ENCODE measurements at places on chromosomes 5 and 9. TPM values are rescaled to one million over a fixed set of nuclear protein-coding genes. Genes with fewer than 3 reads are reported as not detected.

NMUR2 gene
- total RNA-seq, result not detected

TMEM174 gene
- total RNA-seq, result not detected

MGAT1 gene
- total RNA-seq, result 131 TPM

ECSCR gene
- 32.3 TPM for total RNA-seq

PCDHGA2 gene
- total RNA-seq, result 13.5 TPM

EGFL7 gene
- total RNA-seq, result 242 TPM

ADAMTSL1 gene
- 61.8 TPM for total RNA-seq

- DNase-seq, result no peak
Observed at GRCh38 chr5:87361536-87362213, 51.1 kb downstream of the CCNH start.

DNA sequence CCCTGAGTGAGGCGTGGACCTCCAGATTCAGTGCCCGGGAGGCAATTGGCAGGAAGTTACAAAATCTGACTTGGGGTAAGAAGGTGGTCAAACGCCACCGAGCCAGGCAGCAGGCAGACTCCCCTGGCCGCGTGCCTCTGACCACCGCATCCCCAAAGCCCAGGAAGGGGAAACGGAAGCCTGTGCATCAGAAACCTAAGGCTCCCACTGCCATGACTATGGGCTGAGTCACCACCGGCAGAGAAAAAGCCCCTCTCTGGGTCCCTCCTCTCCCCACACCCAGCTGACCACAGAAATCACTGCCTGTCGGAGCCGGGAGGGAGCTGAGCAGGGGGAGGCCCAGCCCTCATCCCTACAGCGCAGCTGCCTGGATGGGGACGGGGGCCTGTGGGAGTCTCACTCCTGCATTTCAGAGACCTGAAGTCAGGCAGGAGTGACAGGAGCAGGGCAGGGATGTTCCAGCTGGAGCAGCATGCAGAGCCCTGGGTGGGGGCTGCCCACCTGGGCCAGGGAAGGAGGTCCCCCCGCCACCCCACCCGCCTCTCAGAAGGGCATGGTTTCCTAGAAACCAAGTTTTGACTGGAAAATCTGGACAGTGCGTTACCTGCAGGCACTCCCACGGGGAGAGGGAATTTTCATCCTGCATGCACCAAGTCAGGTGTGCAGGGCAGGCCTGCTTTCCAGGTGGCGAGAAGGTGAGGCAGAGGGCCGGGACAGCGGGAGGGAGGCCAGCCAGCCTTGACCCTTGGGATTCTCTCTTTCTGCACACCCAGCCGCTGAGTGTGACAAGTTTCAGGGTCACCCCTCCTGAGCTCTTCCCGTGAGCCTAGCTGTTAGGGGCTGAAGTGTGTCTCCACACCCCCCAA is 68.2 kb downstream of the LRSAM1 start:
- DNase-seq, result peak; percentile 65

DNA sequence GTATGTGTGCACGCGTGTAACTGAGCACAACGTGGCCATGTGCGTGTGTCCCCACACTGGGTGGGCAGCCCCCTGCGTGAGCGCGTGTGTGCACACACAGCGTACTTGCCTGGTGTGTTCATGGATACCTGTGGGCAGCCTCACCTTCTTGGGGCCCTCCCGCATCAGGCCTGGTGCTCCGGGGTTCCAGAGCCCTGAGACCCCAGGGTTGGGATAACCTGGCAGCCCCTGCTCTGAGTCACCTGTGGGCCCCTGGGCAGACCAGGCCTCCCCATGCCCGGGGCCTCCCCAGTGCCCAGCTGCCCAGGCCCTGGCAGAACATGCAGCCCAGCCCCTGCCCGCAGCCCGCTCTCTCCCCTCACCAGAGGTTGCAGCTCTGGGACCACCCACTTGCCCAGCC is 25.2 kb downstream of the LHX3 start:
- no peak for DNase-seq

DNA sequence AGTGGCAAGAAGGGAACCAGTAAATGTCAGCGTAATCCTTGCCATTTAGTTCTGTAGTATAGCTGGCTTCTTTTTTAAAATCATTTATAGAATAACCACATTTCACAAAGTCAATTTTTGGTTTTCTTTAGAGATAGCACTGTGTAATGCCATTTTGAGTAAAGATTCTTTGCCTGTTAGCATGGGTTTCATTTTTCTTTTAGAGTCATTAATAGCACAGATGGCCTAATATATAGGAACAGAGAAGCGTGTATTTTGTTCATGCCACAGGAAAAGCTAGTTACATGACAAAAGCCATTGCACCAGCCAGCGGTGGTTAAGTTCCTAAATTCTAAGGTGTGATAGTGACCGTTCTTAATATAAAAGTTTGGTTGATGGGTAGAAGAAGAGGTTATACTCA is 1363.9 kb downstream of the MAT2B start:
- DNase-seq, result no peak

GRCh38 chr9:78472111-78472510 is 175.2 kb downstream of the PSAT1 start:
- DNase-seq, result no peak

GRCh38 chr9:77751341-77752091 is 103.4 kb upstream of the GNA14 start:
- DNase-seq, result no peak

- DNase-seq, result no peak
Observed at GRCh38 chr9:124855944-124856765, 2.9 kb downstream of the WDR38 start.

- no peak for DNase-seq
Observed at GRCh38 chr5:135343413-135343812, 55.6 kb downstream of the MACROH2A1 start.

All from sciatic nerve (tissue), 2 donors.